ENCODE measurements at places on chromosomes 3 and 15.

DNA sequence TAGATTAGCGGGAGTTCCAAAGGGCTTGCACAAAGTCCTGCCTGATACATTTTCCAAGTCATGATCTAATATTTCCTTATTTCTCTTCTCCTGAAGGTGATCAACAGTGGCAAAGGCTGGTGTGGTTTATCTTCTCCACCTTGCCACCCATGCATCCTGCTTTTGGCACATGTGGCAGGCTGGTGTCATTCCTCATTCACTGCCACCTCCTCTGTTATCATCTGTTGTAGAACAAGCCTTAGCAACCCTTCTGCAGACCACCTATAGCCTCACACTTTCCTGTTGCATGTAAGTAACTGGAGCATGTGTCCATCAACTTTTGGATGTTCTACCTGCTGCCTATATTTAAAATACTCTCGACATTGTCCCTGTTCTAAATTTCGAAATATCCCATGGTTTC lies 294.1 kb downstream of the ZBTB20 start:
- no peak for DNase-seq

DNA sequence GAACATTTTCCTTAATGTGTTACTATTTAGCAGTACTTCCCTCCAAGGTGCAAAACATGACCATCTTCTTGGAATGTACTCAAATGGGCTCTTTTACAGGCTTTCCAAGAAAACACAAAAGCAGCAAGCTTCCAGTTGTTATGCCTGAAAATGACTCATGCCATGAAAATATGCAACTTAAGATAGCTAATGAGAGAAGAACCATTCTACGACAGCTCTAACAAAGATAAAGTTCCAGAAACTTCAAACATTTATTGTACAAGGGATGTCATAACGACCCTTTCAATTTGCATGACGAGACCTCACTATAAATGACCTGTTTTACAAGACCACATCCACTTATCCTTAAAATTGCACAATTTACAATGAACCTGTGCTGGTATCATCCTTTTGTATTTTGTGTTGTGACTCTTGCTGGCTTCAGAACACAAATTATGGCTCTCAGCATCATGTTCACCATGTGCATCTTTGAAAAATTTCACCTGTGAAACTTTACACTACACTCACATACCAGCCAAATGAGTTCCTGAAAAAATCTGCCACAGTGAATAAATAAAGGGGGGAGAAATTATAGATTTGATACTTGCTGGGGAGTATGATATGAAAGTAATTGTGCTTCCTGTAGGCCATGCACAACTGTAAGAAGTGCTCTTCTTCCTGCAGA lies 433.7 kb downstream of the MAGI1 start:
- no peak for DNase-seq

- no peak for DNase-seq
Observed at GRCh38 chr15:100310041-100310405, 31.8 kb downstream of the ADAMTS17 start.

- no peak for DNase-seq
Observed at GRCh38 chr3:11391174-11391879, 119.1 kb downstream of the ATG7 start.

DNA sequence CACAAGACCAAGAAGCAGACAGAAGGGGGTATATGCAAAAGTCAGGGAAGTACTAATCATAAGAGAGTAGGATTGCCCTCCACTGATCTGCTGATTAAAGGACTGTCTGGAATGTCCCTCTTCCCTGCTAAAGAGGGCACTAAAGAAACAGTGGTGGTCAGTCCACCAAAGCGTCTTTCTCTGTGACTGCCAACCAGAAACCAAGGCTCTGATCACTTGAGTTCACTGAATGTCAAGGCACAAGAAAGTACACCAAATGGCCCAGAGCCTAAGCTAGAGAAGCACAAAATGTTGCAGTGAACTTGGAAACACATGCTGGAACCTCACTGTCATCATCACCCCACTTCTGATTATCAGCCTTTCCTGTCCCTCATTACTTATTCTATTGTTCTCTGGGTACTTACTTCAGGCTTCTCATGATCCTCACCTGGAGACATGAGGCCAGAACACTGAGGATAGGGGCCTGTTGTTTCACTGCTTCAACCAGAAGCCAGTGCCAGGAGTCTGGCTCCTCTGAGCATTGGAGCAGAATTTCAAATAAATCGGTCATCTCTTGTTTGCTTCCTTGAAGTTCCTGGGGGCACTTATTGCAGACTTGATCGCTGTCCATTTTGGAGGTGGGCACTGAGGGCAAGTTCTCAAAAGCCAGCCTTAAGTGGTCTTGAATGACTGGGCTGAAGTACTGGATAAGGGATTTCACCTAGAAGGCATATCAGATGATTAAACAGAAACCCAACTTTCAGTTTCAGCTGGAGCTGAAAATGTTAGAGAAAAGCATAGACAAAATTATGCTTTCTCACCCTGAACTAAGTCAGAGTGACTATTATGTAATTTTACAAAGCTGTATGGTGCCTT lies 58.9 kb downstream of the EIF3J start:
- no peak for DNase-seq

DNA sequence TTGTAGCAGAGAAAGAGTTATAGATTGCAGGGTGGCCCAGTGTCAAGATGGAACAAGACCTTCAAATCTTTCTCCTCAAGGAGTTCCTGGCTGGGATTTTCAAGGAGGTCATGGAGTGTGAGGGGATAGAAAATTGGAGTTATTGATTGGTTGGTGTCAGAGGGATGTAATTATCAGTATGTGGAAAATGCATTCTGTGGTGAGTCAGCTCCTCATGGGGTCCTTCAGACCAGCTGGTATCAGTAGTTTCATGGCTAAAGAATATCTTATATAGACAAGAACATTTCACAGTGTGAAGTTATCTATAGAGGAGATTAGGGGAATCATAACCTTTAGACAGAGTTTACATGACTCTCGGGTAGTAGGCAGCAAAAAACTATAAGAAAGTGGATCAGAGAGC lies 1114.0 kb upstream of the GBE1 start:
- no peak for DNase-seq

DNA sequence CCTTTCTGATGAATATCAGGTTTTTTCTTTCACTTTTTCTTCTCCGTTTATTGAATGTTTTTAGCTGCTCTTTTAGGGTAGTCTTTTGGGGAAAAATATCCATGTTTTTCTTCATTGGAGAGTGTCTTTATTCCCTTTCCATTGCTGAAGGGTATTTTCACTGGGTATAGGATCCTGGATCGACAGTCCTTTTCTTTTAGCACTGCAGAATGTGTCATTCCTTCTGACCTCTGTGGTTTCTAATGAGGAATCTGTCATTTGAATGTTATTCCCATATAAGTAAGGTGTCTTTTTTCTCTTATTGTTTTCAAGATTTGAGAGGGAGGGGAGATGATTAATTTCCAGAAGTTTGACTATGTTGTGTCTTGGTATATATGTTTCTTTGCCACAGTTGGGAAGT lies 96.8 kb downstream of the BBX start:
- DNase-seq, result no peak

DNA sequence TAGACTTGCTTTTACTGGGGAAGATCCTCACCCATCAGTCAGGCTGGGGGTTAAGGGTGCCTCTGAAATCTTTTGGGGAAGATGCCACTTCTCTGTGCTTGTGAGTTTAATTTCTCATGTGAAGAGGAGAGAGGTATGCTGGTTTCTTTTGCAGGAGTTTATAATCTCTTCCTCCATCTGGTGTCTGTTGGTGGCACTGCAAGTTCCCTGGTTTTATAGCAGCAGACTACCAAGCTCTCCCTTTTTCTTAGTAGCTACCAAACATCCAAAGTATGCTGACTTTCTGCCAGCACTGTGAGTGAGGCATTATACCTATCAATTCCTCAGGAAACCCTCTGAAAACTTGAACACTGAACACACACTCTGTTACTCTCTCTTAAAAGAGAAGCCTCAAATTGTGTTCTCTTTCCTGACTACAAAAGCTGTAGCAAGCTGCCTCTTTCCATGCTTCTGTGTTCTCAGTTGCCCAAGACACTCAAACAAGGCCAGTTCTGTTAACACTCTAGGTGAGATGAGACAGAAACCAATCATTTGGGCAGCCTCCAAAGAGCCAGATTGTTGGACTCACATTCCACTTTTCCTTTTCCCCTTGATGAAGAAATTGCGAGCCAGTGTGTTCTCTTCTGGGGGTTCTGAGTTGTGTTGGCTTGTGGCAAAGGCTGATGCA lies 299.5 kb downstream of the GAP43 start:
- DNase-seq, result no peak

- DNase-seq, result no peak
Observed at GRCh38 chr3:112512320-112512719, 13.0 kb upstream of the BTLA start.
